Osteoblast (primary cell): ENCODE measurements at places on chromosomes 2 and 18. TPM values are rescaled to one million over a fixed set of nuclear protein-coding genes. Genes with fewer than 3 reads are reported as not detected.
A peak's percentile ranks its signal among the peaks of the same experiment; 100 is the strongest.

The ZNF407 gene
- 16.6 and 19.4 TPM in 2 replicates for total RNA-seq

The SPP2 gene
- not detected in 2 replicates for total RNA-seq

The MC5R gene
- total RNA-seq: 0.36 and 0.59 TPM in 2 replicates

The QPCT gene
- 25.0 and 25.7 TPM in 2 replicates for total RNA-seq

The CDK15 gene
- 4.7 and 5.3 TPM in 2 replicates for total RNA-seq

- no peaks in the 10 kb centered on the region for H3K27me3 ChIP-seq
- H3K4me1 ChIP-seq: peaks cover 24% of the 10 kb centered on the region
- no peaks in the 10 kb centered on the region for H3K36me3 ChIP-seq
- peak overlapping the region; percentile 71 for H3K27ac ChIP-seq
Observed at GRCh38 chr2:152446213-152446612, 111.2 kb downstream of the FMNL2 start.

DNA sequence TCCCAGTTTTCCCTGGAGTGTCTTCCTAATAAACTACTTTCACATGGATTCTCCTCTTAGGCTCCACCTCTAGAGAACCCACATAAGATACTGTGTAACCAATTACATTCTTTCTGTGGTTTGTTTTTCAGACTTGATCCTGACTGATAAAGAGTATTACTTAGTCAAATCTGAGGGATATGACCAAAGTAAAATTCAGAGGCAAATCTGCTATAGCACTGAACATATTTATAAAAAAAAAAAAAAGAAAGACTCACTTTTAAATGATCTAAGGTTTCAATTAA lies 13.9 kb downstream of the CKAP2L start:
- peaks cover 25% of the 10 kb centered on the region for H3K36me3 ChIP-seq
- DNase-seq: no peak
- no peaks in the 10 kb centered on the region for H3K27me3 ChIP-seq
- peak overlapping the region; percentile 89 for H3K27ac ChIP-seq
- H3K4me1 ChIP-seq: peaks cover 21% of the 10 kb centered on the region

DNA sequence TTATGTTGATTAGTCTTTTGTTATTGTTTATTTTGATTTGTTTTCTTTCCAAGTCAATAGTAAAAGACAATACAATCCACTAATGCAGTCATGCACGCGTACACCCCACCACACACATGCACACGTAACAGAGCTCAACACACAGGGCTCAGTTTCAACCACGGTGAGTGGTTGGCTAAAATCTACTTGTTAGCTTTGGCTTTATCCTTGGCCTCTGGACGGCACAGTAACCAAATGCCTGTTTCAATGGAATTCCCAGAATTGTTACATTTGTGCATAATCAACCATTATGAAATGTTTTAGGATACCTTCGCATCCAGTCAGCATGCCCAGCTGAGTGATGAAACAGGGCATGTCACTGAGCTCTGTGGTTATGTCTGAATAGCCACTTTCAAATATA lies 53.2 kb downstream of the NYAP2 start:
- H3K4me3 ChIP-seq: no peak overlapping the region
- H3K27me3 ChIP-seq: no peaks in the 10 kb centered on the region
- no peaks in the 10 kb centered on the region for H3K36me3 ChIP-seq
- no peaks in the 10 kb centered on the region for H3K4me1 ChIP-seq

DNA sequence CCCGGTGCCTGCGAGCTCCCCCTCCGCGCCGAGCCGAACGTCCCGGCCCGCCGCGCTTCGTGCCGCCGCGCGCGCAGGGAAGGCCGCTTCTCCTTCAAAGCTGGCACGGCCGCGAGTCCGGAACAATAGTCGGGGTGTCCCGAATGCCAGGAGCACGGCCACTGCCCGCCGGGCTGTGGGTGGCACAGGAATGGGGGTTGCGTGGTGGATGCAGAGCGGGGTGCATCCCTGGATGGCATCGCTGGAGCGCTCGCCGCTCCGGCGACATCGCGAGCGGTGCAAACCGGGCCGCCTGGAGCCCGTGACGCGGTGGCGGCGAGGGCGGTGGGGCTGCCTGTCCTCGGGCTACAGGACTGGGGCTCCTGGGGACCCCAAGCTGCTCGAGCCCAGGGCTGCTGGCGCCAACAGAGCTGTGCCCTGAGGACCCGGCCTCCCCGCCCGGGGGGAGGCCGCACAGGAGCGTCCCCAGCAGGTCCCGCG lies 1.1 kb upstream of the SATB2 start:
- H3K27ac ChIP-seq: peak overlapping the region; percentile 88
- H3K27me3 ChIP-seq: no peaks in the 10 kb centered on the region
- H3K36me3 ChIP-seq: no peaks in the 10 kb centered on the region
- H3K4me3 ChIP-seq: peak overlapping the region; percentile 87
- peaks cover 15% of the 10 kb centered on the region for H3K4me1 ChIP-seq
- DNase-seq: peak; percentile 87

- no peaks in the 10 kb centered on the region for H3K27me3 ChIP-seq
- H3K27ac ChIP-seq: no peak overlapping the region
- no peak overlapping the region for H3K4me3 ChIP-seq
- H3K36me3 ChIP-seq: peaks cover 34% of the 10 kb centered on the region
- DNase-seq: no peak
Observed at GRCh38 chr2:203191961-203192360, 46.9 kb upstream of the CYP20A1 start.

GRCh38 chr2:19675003-19675629 lies 226.7 kb downstream of the TTC32 start:
- no peaks in the 10 kb centered on the region for H3K36me3 ChIP-seq
- peaks cover 4% of the 10 kb centered on the region for H3K27me3 ChIP-seq
- H3K4me3 ChIP-seq: no peak overlapping the region
- no peak overlapping the region for H3K27ac ChIP-seq
- no peak for DNase-seq

- H3K27ac ChIP-seq: peak overlapping the region; percentile 94
- DNase-seq: no peak
- H3K36me3 ChIP-seq: no peaks in the 10 kb centered on the region
Observed at GRCh38 chr2:60516383-60516811, 37.1 kb downstream of the BCL11A start.

- H3K4me3 ChIP-seq: no peak overlapping the region
- peak; percentile 75 for DNase-seq
- peaks cover 48% of the 10 kb centered on the region for H3K27me3 ChIP-seq
Observed at GRCh38 chr2:95343429-95344214, 46.5 kb downstream of the KCNIP3 start.

DNA sequence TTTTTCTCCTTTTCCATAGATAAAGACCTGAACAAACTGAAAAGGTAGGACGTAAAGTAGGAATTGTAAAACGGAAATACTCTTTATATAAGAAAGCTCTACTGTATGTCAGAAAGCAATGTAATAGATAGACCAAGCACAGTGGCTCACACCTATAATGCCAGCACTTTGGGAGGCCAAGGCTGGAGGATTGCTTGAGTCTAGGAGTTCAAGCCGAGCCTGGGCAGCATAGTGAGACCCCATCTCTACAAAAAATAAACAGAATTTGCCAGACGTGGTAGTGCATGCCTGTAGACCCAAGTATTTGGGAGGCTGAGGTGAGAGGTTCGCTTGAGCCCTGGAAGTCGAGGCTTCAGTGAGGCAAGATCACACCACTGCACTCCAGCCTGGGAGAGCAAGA lies 7.6 kb downstream of the ZNF397 start:
- H3K27ac ChIP-seq: no peak overlapping the region
- no peaks in the 10 kb centered on the region for H3K27me3 ChIP-seq
- no peak overlapping the region for H3K4me3 ChIP-seq
- no peaks in the 10 kb centered on the region for H3K4me1 ChIP-seq
- DNase-seq: no peak
- peaks cover 62% of the 10 kb centered on the region for H3K36me3 ChIP-seq

GRCh38 chr18:54679318-54680149 lies 88.5 kb downstream of the DYNAP start:
- H3K4me3 ChIP-seq: no peak overlapping the region
- H3K27ac ChIP-seq: no peak overlapping the region
- peak; percentile 90 for DNase-seq

GRCh38 chr2:32562906-32563305 lies 64.9 kb upstream of the TTC27 start:
- H3K27me3 ChIP-seq: no peaks in the 10 kb centered on the region
- no peak for DNase-seq
- H3K36me3 ChIP-seq: peaks cover 26% of the 10 kb centered on the region
- H3K4me1 ChIP-seq: no peaks in the 10 kb centered on the region
- no peak overlapping the region for H3K27ac ChIP-seq

DNA sequence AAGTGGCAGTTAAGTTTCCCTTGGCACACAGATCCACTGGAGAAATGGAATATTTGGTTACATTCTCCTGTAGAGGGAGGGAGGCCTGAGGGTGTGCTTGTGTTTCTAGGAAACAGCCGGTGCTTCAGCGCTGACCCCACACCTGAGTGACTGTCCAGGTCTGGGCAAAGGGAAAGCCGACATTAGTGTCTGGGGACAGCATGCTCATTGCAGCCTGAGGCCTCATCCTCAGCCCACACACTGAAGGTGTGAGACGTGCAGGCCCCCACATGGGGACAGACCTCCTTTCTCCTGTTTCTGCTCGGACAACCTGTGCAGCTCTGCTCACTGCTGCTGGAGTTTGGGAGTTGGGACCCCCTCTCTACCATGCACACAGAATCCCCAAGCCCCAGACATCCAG lies 178.3 kb downstream of the ACKR3 start:
- DNase-seq: no peak
- no peak overlapping the region for H3K27ac ChIP-seq
- no peaks in the 10 kb centered on the region for H3K27me3 ChIP-seq
- H3K4me1 ChIP-seq: peaks cover 48% of the 10 kb centered on the region
- no peak overlapping the region for H3K4me3 ChIP-seq

DNA sequence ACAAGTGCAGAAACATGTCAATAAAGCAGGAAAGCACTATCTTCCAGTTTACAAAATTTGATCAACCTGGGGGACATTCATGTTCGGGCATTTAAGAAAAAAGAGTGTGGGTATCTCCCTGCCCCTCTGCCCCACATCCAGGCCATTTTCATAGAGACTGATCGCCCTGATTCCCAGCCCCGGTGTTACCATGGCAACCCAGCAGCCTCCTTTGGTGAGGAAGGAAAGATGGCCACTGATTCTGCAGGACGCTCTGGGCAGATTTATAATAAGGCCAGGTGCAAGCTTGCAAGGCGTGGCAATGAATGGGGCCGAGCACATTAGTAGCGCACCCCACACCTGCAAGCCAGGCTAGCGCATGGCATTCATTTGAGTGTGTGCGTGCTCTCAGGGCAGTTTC lies 36.7 kb upstream of the ARL4C start:
- H3K4me3 ChIP-seq: no peak overlapping the region
- H3K36me3 ChIP-seq: no peaks in the 10 kb centered on the region
- no peak for DNase-seq
- no peak overlapping the region for H3K27ac ChIP-seq
- no peaks in the 10 kb centered on the region for H3K4me1 ChIP-seq

DNA sequence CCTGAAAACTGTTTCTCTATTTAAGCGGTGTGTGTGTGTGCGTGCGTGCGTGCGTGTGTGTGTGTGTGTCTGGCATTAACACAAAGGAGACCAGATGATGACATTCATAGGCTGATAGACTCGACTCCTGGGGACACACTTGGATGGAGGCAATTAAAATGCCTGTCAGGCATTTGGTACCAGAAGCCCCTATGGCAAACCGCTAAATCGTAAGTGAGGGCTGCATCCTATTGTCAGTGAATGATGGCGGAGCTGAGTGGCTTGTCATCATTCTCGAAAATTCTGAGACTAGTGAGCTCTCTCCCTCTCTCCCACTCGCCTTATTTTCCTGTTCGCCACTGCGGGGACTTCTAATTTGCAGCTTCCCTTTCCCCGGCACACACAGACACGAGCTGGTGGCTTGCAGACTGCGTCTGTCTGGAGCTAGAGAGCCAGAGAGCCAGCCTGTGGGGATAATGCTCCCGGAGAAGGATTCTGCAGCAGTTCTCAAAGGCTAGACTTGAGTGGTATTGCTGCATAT lies 155.4 kb downstream of the MAP2 start:
- peak overlapping the region; percentile 68 for H3K4me3 ChIP-seq
- H3K4me1 ChIP-seq: no peaks in the 10 kb centered on the region
- no peak for DNase-seq
- H3K27me3 ChIP-seq: no peaks in the 10 kb centered on the region

- H3K4me1 ChIP-seq: peaks cover 29% of the 10 kb centered on the region
- peaks cover 56% of the 10 kb centered on the region for H3K36me3 ChIP-seq
- peak; percentile 96 for DNase-seq
- H3K27me3 ChIP-seq: no peaks in the 10 kb centered on the region
- peak overlapping the region; percentile 93 for H3K4me3 ChIP-seq
Observed at GRCh38 chr2:74530239-74531187, 780 bp downstream of the HTRA2 start.

- H3K27me3 ChIP-seq: no peaks in the 10 kb centered on the region
- no peak overlapping the region for H3K4me3 ChIP-seq
- H3K27ac ChIP-seq: no peak overlapping the region
- H3K4me1 ChIP-seq: no peaks in the 10 kb centered on the region
- no peaks in the 10 kb centered on the region for H3K36me3 ChIP-seq
Observed at GRCh38 chr2:24626131-24626530, 135.1 kb downstream of the NCOA1 start.

DNA sequence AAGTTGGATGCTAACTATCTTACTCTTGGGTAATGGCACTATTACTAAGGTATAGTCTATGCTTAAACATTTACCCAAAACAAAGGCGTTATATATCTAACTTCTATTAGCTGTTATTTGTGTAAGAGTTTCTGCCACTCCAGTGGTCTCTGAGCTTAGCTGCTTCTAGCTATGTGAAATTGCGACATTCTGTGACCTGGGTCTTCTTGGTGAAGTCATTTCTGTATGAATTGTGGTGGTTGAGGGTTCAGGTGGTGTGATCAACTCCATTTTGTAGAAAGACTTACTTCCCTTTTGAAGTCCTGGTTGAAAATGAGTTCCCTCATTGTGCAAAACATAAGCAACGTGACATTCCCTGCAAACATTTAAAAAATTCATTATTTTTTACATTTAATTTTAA lies 221.6 kb downstream of the PIK3C3 start:
- no peaks in the 10 kb centered on the region for H3K27me3 ChIP-seq
- no peaks in the 10 kb centered on the region for H3K36me3 ChIP-seq
- DNase-seq: no peak
- no peaks in the 10 kb centered on the region for H3K4me1 ChIP-seq
- no peak overlapping the region for H3K4me3 ChIP-seq

DNA sequence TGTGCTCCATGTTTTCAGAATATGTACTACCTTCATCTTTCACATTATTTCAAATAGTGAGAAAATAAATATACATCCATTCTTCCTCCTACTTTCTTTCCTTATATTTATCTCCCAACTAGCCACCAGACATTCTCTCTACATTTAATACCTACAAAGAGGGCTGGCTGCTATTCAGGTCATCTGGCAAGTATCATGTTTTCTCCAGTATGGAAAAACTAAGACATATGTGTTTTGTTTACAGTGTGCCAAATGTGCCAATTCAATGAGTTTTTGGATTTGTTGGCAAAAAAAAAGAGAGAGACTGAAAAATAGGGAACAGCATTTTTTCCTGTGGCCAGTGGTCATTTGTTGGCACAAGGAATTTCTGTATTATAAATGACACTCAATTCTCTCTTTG lies 1207.3 kb downstream of the DPP10 start:
- no peak overlapping the region for H3K27ac ChIP-seq
- no peaks in the 10 kb centered on the region for H3K27me3 ChIP-seq
- no peaks in the 10 kb centered on the region for H3K36me3 ChIP-seq
- H3K4me3 ChIP-seq: no peak overlapping the region

GRCh38 chr2:71153585-71154224 lies 23.3 kb downstream of the MPHOSPH10 start:
- H3K27me3 ChIP-seq: peaks cover 8% of the 10 kb centered on the region
- no peak overlapping the region for H3K4me3 ChIP-seq
- peaks cover 2% of the 10 kb centered on the region for H3K4me1 ChIP-seq
- H3K27ac ChIP-seq: no peak overlapping the region
- peaks cover 18% of the 10 kb centered on the region for H3K36me3 ChIP-seq
- DNase-seq: peak; percentile 49
